Ecto neural progenitor cell (in vitro differentiated cells): ENCODE measurements at places on chromosomes 2 and 18.

DNA sequence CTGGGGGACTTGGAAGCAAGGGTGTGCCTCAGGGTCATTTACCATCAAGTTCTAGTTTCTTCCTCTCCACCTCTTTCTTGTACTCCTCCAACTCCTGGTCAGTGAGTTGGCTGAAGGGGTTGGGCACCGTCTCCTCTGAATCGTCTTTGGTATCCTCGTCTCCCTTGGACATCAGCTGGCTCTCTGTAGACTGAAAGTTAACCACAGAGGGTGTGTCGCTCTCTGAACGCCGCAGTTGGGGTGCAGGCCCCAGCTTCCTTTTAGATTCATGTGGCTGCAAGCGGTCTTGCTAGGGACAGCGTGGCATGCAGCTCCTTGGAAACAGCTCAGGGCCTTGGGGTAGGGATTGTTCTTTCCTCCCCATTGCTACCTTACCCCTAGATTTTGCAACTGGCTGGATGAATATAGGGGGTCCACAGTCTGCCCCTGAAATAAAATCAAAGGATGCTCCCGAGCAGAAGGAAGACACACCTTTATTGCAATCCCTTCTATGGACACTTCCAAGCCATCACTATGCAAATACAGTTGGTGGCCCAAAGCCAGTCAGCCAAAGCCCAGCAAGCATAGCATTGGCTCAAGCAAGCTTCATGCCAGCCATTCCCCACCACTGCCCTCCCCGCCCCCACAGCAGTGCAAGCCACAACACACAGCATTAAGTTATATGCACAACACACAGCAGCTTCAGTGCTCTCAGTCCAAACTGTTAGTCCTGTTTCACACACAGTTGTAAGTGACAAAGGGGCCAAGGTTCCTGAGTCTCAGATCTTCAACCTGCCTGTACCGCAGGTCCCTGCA lies 93.2 kb downstream of the ADD2 start:
- no peak for DNase-seq

- DNase-seq = no peak
Measured at GRCh38 chr18:6748241-6748640, 18.7 kb downstream of the ARHGAP28 start.

GRCh38 chr2:23425338-23425871 lies 40.4 kb downstream of the KLHL29 start:
- peak; percentile 46 for DNase-seq

DNA sequence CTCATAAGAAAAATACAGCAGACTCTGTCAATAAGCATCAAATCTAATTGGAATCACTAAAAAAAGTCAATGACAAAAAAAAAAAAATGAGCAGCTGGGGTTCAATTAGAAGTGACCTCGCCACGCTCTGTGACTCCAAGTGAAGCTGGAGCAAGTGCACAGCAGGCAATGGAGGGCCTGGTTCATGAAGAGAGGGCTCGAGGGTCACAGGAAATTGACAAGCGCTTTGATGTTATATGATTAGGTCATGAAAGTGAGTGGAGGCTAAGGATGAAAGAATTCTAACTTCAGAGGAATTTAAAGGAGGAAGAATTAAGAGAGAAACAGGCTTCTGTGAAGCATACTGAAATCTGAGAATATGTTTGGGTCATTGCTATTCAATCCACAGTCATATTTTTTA lies 85.4 kb upstream of the TMEM18 start:
- no peak for DNase-seq

- no peak for DNase-seq
Measured at GRCh38 chr2:15614545-15615300, 23.1 kb downstream of the DDX1 start.

GRCh38 chr2:12787891-12788801 lies 71.4 kb downstream of the TRIB2 start:
- no peak for DNase-seq

- no peak for DNase-seq
Measured at GRCh38 chr2:97714950-97715652, 1.7 kb downstream of the ZAP70 start.

DNA sequence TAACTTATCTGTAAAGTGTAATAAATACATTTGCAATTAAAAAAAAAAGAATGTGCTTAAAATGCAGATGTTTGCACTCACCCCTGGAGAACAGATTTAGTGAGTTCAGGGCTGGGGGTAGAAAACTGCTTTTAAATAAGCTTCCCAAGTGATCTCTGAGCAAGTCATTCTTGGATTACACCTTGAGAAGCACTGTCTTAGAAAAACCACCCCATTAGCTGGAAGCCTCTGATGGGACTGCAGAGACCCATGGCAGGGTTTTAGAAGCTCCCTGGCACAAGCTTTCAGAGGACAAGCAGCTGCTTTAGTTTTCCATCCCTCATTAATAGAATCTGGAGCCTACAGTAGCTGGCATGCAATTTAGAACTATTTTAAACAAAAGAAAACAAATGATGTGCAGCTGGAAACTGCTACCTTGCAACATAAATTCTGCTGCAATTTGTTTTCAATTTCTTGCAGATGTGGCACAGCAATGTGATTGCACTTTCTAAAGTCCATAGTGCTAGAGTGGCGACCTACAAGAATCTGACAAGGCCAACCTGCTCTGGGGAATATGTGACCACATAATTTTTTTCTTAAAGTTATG lies 141.5 kb downstream of the CDC42EP3 start:
- DNase-seq = no peak

DNA sequence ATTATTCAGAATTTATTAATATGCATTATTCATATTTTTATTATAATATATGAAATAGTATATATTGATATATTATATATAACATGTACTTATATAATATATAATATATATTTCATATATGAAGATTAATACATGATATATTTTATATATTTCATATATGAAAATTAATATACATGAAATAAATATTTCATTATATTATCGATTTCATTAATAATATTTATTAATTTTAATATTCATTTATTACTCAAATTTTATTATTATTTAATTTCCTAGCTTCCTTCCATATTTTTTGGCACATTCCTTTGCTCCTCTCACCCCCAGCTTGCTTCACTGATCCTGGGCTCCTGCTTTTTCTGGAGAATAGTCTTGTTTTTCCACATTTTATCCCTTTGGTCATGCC lies 29.7 kb downstream of the CD8B2 start:
- DNase-seq = no peak

GRCh38 chr2:181117206-181117925 lies 137.0 kb downstream of the UBE2E3 start:
- DNase-seq = no peak

- no peak for DNase-seq
Measured at GRCh38 chr2:160921386-160921964, 238.8 kb upstream of the TANK start.

- DNase-seq = no peak
Measured at GRCh38 chr18:10776493-10776892, 250.7 kb downstream of the NAPG start.

- DNase-seq = peak; percentile 20
Measured at GRCh38 chr2:235146871-235147565, 195.2 kb downstream of the SH3BP4 start.

DNA sequence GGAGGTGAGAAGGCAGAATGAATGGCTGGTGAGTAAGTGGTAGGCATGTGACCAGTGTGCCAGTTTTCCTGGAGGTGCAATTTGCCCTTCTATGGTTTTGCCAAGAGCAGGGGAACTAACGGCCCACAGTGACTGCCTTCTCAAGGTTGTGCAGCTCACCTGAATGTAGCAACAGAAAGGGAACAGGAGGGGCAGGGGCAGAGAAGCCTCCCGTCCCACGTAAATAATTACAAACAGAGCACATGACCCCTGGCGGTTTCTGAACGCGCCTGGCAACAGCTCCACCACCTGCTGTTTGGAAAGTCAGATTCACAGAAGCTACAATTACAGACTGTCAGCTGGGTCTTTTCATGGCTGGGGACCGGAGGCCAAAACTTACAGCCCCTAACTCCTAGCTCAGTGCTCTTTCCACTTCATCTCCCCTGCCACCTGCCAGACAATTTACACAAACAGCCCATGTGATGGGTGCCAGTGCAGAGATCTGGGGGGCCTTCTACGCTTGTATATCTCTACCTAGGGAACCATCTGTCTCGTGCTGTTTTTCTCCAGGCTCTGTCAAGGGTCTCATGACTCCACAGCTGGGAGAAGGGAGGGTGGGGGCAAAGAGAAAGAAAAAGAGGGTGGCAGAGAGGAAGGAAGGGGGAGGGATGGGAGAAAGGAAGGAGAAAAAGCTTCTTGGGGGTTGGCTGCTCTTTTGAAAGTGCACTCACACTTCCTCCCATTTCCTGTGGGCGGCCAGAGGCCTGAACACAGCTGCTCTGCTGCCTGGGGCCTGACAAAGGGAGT lies 69.6 kb downstream of the POLR1A start:
- DNase-seq = no peak

DNA sequence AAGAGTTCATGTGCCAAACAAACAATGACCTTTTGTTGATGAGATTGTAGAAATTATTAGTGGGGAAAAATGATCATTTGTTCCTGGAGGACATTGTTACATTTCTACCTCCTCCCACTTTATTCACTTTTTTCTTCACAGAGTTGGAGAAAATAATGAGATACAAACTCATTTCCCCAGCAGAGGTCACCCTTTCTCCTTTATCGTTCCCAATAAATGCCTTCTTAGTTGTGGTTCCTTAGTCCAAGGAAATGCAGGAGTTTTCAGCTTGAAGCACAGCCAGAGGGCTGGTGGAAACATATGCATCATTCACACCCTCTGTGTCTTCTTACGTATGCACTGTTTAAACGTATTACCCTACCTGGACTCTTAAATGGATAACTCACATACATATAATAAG lies 108.8 kb downstream of the SLC4A3 start:
- no peak for DNase-seq

GRCh38 chr18:24370120-24370519 lies 27.5 kb downstream of the OSBPL1A start:
- no peak for DNase-seq

DNA sequence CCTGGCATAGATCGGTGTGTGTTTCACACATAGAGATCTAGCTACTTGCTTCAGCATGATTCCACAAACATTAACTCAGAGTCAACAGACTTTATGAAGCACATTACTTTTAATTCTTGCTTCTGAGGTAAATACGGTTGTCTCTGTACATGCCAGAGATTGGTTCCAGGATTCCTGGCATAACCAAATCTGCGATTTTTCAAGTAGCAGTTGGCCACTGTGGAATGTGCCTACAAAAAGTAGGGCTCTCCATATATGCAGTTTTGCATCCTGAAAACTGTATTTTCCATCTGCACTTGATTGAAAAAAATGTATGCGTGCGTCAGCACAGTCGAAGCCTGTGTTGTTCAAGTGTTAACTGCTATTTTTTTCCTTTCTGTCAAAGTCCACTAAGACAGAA lies 85.0 kb downstream of the ZAP70 start:
- DNase-seq = no peak

DNA sequence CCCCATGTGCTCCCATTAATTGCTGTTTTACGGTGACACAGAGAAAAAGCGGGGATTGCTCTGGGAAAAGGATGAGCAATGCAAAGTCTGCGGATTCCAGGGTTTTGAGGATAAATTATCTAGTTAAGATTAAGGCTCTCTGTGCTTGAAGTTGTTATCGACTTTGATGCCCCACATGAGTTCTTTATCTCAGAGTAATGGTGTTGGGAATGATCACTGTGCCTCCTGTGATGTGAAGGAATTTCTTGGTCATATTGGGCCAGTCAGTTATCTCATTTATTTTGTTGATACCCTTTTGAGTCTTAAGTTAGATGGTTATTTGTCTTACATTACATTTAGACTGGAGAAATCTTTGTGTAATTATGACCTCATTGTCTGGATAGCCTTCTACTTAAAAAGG lies 184.6 kb upstream of the MEX3C start:
- no peak for DNase-seq

DNA sequence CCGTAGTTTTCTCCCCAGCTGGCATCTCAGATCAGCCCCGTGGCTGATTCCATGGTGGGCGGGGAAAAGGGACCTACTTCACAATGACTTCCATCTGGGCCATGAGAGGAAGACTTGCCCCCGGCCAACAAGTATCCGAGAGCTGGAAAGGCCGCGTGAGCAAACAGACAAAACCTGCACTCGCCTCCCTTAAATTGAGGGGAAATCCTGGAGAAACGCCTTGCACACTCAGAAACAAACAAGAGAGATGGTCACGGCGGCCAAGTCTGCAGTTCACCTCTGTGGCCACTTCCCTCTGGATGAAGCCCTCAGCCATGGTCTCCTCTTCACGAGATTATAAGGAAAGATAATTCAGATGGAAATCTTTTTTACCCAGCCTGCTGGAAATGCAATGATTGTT lies 39.4 kb upstream of the TPO start:
- DNase-seq = no peak

- no peak for DNase-seq
Measured at GRCh38 chr2:207397917-207398655, 131.7 kb upstream of the CREB1 start.

DNA sequence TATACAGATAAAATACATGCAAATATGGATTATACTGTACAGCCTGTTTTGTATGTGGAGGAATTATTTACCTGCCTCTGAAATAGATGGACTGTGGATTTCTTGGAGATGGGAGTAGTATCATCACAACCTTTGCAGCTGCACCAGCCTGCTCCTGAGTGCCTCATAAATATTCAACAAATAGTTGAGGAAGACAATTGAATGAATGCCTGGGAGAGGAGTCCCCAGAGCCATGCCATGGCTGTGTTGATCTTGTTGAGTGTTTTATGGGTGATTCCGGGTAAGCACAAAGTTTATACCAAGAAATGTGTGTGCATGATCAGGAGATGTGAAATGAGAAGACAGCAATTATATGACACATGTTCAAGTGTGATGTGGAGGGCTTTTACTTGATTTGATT lies 225.0 kb downstream of the FHOD3 start:
- DNase-seq = no peak

DNA sequence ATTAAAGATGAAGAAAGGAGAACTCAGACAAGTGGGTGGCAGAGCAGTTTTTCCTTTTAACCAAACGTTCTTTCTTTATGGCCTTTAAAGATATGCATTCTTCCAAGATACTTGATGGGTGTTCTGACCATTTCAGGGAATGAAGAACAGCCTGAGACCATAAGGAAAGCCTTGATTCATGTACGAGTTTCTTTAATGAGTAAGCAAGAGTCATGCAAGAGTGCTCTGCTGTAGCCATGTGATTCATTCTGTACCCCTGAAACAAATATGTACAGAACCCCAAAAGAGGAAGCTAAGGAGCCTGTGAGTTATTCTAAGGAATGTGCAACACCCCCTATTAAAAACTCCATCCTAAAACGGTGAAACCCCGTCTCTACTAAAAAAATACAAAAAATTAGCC lies 372.8 kb downstream of the MTX2 start:
- DNase-seq = no peak

DNA sequence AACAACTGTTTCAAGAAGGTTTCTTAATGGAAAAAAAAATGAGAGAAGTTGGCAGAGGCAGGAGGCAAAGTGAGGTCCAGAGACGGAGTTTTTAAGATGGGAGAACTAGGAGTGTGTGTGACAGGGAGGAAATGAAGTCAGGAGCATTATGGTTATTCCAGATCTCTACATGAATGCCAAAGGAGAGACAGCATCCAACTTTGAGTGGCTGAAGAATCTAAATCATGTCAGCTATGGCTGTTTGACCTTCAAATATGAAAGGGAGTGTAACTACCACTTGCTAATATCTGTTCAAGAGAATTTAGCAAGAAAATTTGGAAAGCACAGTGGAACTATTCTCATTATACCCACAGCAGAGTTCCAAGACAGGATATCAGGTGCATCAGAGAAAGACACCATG lies 81.2 kb upstream of the CCBE1 start:
- DNase-seq = no peak
